CD14-positive monocyte (primary cell): ENCODE measurements at places on chromosomes 13 and 19. TPM values are rescaled to one million over a fixed set of nuclear protein-coding genes. Genes with fewer than 3 reads are reported as not detected.

GRCh38 chr19:2392366-2392765 lies 32.3 kb downstream of the TMPRSS9 start:
- DNase-seq: no peak

DNA sequence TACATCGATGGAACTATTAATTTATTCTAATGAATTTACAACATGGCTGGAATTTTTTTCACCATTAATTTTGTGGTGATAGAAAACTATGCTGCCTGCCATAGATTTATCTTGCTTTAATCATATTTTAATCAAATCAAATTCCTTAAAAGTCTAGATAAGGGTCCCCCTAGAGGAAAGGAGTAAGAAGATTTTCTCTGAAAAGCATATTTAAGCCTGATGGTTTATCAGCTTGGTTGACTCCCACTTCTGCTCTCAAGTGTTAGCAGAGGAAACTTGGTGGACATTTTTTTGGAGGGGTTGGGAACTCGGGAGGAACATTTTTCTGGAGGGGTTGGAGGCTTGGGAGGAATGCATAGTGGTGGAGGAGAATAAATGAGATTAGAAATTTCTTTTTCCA lies 253.3 kb downstream of the KCNRG start:
- DNase-seq: no peak

SLAIN1 gene
- polyA plus RNA-seq: 0.43 TPM

DKKL1 gene
- not detected for polyA plus RNA-seq

DNA sequence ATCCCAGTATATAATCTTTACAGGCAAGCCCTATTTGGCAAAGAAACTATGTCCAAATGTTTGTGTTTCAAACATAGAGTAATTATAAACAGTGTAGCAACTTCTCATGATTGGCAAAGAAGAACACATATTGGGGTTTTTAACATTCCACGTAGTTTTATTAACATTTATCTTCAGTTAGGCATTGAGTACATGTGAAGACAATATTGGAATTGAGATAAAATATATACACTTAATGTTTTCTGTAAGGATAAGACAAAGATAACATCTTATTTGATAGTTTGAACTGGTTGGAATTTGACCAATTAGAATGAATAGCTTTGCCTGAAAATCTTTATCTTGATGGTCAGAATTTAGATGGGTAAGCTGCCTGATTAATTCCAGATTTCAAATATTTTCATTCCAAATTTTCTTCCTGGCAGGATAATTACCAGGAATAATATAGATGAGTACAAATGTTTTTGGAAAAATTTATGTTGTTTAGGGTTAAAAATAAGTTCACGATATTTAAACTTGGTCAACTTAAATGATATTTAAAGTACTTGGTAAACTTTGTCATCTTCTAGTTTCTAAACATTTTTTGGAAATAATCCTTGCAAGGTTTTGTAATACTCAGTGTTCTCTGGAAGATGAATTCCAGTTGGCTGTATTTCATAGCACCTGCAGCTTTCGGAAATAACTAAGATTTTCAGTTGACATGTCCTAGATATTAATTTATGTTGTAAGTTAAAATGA lies 536.5 kb upstream of the SPRY2 start:
- DNase-seq: no peak

DNA sequence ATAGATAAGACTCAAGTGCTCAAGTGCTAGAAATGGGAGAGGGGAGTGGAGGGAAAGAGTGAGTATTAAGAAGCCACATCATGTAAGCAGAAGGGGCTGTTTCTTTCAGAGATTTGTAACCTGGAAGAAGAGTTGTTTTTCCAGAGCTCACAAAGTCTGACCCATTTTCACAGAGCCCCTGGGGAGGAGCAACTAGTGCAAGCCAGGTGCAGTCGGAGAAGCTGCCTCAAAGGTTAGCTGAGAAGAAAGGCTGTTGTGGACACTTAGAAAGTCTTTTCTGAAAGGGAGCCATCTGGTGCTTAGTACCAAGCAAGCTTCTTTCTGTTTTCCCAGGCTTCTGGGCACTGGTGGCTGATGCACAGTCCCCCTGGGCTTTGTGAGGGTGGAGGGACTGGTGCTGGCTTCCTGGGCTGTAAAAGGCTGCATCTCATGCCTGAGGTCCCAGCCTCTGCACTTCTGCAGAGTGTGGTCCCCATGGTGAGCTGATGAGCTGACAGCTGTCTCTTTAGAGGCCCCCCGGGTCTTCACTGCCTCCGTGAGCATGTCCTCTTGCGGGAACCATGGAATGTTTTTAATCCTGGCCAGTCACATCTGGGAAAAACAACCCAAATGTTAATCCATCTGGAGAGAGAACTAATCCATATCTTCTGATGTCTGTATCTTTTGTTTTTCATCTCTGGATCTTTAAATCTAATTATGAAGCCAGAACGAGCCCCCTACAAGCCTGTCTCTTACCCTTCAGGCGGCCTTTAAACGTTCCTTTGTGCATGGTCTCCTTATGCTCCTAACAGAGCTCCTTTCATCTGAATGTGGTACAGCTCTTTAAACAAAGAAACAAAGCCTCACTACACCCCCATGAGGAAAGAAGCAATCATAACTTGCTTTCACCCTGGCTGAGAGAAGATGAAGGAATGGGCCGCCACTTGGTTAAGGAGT lies 40.2 kb downstream of the OLFM4 start:
- no peak for DNase-seq

GRCh38 chr13:59666504-59666903 lies 497.2 kb downstream of the DIAPH3 start:
- peak; percentile 15 for DNase-seq

PSG3 gene
- polyA plus RNA-seq: not detected

DNA sequence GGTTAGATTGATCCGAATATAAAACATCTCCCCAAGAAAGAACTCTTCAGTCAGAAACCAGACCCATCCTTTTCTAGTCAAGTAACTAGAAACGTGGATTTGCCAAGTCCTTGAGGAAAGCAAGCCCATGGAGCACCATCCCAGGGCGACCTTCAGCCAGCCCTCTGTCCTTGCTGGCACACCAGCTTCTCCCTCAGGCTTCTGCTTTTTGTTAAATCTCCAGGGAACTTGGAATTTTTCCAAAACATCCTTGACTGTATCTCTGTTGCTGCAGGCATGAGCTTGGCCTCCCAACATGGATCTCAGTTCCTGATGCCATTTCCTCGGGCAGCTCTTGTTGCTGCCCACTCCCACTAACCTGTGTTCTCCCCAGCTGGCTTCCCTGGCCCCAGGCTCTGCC lies 27.1 kb upstream of the C1QTNF9 start:
- DNase-seq: no peak

GRCh38 chr19:35061583-35062373 lies 20.3 kb downstream of the HPN start:
- no peak for DNase-seq

DNA sequence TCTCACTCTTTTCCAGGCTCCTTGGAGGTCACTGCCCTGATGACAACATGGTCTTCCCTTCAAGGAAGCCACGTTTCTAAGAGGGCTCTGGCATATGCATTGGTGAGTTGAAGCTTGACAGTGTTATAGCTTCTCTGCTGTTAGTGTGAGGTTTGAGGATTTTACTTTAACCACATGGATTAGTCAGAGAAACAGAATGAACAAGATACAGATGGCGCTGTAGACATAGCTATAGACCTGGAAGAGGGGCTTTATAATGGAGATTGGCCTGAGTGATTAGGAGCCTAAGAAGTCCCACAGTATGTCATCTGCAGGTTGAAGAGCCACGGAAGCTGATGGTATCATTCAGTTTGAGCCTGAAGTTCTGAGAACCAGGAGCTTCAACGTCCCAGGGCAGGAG lies 18.4 kb upstream of the URI1 start:
- no peak for DNase-seq

GRCh38 chr13:48562296-48563066 lies 29.6 kb upstream of the RCBTB2 start:
- no peak for DNase-seq

ADAMTS10 gene
- polyA plus RNA-seq: 2.3 and 2.7 TPM in 2 replicates

PCDH17 gene
- not detected for polyA plus RNA-seq

DNA sequence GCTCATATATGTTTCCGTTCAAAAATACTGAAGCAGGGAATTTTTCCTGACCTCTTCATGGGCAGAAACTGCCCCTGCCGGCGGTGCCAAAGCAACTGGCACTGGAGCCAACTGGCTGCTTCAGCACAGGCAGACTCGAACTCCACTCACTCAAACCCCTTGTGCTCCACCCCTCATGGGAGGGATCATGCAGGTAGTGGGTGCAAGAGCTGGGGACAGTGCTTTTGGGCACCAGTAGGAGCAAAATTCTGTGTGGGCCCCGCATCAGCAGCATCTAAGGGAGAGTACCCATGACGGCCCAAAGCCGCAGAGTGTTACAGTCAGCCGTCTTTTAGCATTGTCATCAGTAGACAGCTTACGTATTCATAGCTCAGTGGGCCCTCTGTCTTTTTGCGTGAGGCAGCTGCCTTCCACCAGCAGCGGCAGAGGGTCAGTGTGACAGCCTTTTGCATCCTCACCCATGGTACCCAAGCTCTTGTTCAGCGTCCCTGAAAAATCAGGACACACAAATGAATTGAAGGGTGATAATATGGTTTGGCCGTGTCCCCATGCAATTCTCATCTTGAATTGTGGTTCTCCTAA lies 393.8 kb downstream of the SLITRK6 start:
- no peak for DNase-seq

OVOL3 gene
- not detected for polyA plus RNA-seq

DNA sequence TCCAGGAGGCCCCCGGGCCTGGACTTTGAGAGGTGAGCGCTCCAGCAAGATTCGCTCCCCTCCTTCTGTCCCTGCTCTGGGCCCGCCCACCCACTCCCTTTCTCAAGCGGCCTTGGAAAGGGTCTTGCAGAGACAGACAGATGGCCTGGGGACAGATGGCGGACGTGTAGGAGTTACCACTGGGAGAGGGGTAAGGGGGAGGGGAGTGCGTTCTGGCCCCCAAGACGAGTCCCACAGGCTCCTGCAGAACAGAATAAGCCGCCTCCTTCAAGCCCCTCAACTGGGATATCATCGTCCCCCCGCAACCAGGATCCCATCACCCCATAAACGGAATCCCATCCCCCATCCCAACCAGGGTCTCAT lies 3.6 kb upstream of the TNFAIP8L1 start:
- DNase-seq: no peak

MAP4K1 gene
- polyA plus RNA-seq: 22.4 TPM

DNA sequence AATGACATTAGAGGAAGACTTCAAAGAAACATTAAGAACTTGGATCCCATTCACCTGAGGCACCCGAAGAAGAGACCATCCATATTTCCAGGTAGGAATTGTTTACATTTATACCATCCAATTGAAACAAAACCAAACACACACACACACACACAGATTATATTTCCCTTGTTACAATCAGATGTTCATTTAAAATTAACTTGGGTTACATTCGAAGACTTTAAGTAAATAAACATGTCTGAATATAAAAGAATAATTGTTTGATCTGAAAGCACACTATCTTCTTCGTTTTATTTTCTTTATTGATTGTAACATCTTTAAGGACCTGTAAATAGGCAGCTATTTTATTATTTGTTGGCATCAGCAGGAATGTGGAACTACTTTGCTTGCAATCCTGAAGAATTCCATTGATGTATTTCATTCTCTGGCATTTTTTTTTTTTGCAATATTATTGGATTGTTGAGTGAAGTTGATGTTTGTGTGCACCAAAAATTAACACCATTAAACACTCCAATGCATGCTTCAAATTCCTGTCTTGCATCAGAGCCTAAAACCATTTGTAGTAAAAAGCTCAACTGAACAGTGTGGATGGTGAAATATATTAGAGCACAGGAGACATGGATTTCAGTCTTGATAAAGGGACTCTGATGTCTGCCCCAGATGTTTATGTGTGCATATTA lies 85.3 kb upstream of the FRY start:
- DNase-seq: no peak

ZNF625 gene
- polyA plus RNA-seq: 0.04 TPM in 1 of 2 replicates, not detected in the other

CGB3 gene
- polyA plus RNA-seq: not detected

ZNF493 gene
- 2.6 TPM for polyA plus RNA-seq

GRCh38 chr13:45700971-45701900 lies 884 bp upstream of the CBY2 start:
- DNase-seq: no peak

- DNase-seq: no peak
Measured at GRCh38 chr19:35162471-35163326, 8.2 kb downstream of the FXYD5 start.

CEACAM16 gene
- not detected for polyA plus RNA-seq

CNFN gene
- polyA plus RNA-seq: 3.4 TPM

CEACAM20 gene
- not detected for polyA plus RNA-seq

- peak; percentile 65 for DNase-seq
Measured at GRCh38 chr19:4803736-4804695, 12.5 kb downstream of the FEM1A start.
